CD8-positive, alpha-beta memory T cell (primary cell): ENCODE measurements at places on chromosomes 5 and 9.

GRCh38 chr9:7979611-7980010, 180.0 kb upstream of the DMAC1 start:
- no peak overlapping the region for H3K4me3 ChIP-seq
- no peaks in the 10 kb centered on the region for H3K36me3 ChIP-seq
- no peak for DNase-seq

- no peak for DNase-seq
- no peaks in the 10 kb centered on the region for H3K36me3 ChIP-seq
- H3K4me1 ChIP-seq, result no peaks in the 10 kb centered on the region
- H3K27me3 ChIP-seq, result no peaks in the 10 kb centered on the region
- no peak overlapping the region for H3K27ac ChIP-seq
- no peak overlapping the region for H3K4me3 ChIP-seq
Measured at GRCh38 chr5:165130656-165131055, 1625.2 kb downstream of the MAT2B start.

DNA sequence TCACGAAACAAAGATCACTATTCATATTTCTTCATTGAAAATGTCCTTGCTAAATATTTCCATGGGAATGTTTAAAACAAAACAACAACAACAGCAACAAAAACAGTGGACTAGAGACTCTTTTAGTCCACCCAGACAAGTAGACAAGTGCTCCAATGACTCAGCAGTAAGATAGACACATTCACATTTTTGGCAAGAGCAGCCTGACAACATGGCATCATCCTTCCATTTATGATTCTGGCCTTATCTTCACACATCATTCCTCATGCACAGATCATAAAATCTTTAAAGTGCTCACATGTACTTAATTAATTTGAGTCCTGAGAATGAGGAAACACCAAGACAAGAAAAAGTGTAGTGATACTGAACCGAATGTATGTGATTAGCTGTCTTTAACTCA, 132.6 kb upstream of the PDE4D start:
- no peak overlapping the region for H3K27ac ChIP-seq
- H3K27me3 ChIP-seq, result no peaks in the 10 kb centered on the region
- H3K36me3 ChIP-seq, result no peaks in the 10 kb centered on the region
- no peak for DNase-seq

- no peaks in the 10 kb centered on the region for H3K27me3 ChIP-seq
- H3K36me3 ChIP-seq, result no peaks in the 10 kb centered on the region
- no peak overlapping the region for H3K4me3 ChIP-seq
- H3K27ac ChIP-seq, result no peak overlapping the region
- DNase-seq, result no peak
- H3K4me1 ChIP-seq, result no peaks in the 10 kb centered on the region
Measured at GRCh38 chr5:114191441-114191840, 170.4 kb upstream of the KCNN2 start.

- peak within 1 kb of the TSS; percentile 9 for H3K4me3 ChIP-seq
- H3K36me3 ChIP-seq, result peaks cover 4% of the 10 kb centered on the region
Measured at GRCh38 chr5:151020304-151021110, at the start of gene GPX3. GPX3 (plus strand) TSS chr5:151020591; CDS start chr5:151020655, 64 bp downstream.

GRCh38 chr5:6398570-6399230, 20.4 kb upstream of the MED10 start:
- no peak for DNase-seq
- H3K4me3 ChIP-seq, result no peak overlapping the region
- H3K36me3 ChIP-seq, result no peaks in the 10 kb centered on the region
- no peak overlapping the region for H3K27ac ChIP-seq

GRCh38 chr5:147559749-147560148, 49.9 kb upstream of the DPYSL3 start:
- H3K27me3 ChIP-seq, result no peaks in the 10 kb centered on the region
- H3K4me3 ChIP-seq, result no peak overlapping the region

GRCh38 chr5:106862450-106863193, 808.1 kb downstream of the EFNA5 start:
- DNase-seq, result no peak
- H3K4me3 ChIP-seq, result no peak overlapping the region
- H3K27me3 ChIP-seq, result no peaks in the 10 kb centered on the region
- H3K27ac ChIP-seq, result no peak overlapping the region

- H3K4me3 ChIP-seq, result no peak overlapping the region
- DNase-seq, result no peak
- no peaks in the 10 kb centered on the region for H3K27me3 ChIP-seq
- H3K36me3 ChIP-seq, result no peaks in the 10 kb centered on the region
- no peaks in the 10 kb centered on the region for H3K4me1 ChIP-seq
Measured at GRCh38 chr9:105978826-105979225, 284.5 kb downstream of the TMEM38B start.

GRCh38 chr5:173736923-173737412, 120.5 kb upstream of the BOD1 start:
- H3K36me3 ChIP-seq, result no peaks in the 10 kb centered on the region
- H3K27ac ChIP-seq, result no peak overlapping the region
- no peak overlapping the region for H3K4me3 ChIP-seq
- no peak for DNase-seq

DNA sequence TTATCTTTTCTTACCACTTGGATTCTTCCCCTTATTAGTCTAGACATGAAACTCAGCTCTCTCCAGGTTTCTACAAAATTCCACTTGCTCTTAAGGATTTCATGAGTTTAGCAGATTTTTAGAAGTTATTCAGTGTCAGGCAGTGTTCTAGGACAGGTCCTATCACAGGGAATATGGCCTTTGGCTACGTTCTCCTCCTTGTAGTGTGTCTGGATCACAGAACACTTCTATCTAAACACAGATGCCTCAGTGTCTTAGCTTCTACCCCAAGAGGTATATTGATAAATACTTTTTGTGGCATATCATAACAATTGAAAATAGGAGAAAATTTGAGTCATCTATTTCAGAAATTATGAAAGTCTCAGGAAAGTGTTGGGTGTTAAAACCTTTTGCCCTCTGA, 15.6 kb downstream of the RAB3C start:
- H3K27me3 ChIP-seq, result no peaks in the 10 kb centered on the region
- H3K4me3 ChIP-seq, result no peak overlapping the region
- no peaks in the 10 kb centered on the region for H3K4me1 ChIP-seq
- DNase-seq, result no peak
- H3K36me3 ChIP-seq, result no peaks in the 10 kb centered on the region

DNA sequence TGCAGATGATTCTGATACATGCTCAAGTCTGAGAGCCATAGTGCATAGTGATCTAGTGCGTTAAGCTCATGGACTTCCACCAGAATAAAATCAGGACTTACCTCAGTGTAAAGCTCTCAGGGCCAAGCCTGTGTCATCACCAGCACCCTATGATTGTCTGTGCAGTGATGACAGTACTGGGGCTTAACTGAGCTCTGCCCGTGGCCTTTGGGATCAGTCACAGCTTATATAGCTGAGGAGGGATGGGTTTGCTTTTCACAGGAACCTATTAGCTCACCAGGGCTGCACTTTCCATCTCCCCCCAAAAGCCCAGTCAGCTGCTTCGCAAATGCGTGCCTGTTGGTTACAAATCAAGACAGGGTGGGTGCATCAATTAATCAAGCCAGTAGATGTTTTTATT, 246.9 kb downstream of the NR3C1 start:
- no peaks in the 10 kb centered on the region for H3K36me3 ChIP-seq
- H3K27ac ChIP-seq, result no peak overlapping the region
- no peaks in the 10 kb centered on the region for H3K4me1 ChIP-seq
- no peaks in the 10 kb centered on the region for H3K27me3 ChIP-seq

DNA sequence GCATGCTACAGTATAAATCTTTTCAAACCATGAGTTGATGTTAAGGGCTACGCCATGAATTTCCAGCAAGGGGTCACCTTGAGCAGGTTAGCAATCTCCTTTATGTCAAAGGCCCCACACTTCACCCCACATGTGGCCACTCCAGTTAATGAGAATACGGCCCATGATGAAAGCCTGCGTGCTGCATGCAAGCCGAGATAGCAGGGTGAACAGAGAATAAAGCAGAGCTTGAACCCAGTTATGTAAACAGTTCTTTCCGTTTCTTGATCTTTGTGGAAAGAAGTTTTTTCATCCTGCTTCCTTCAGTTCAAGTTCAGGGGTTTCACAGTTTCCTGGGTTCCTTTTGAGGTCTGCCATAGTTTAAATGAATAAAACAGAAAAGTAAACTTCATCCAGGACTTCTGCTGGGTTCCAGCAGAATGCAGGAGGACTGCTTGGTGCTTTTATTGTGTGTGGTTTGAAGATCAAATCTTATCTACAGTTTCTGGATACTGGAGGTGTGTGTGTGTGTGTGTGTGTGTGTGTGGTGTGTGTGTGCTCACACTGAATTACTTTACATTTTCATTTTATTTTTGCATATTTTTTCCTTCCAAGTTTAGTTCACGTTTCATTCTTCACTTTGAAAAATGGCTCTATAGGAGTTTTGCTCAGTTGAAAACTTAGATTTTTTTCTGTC, 87.1 kb downstream of the HMHB1 start:
- H3K4me3 ChIP-seq, result peak overlapping the region; percentile 17
- H3K4me1 ChIP-seq, result peaks cover 4% of the 10 kb centered on the region
- no peak overlapping the region for H3K27ac ChIP-seq
- no peak for DNase-seq
- H3K27me3 ChIP-seq, result no peaks in the 10 kb centered on the region

- no peak overlapping the region for H3K4me3 ChIP-seq
- no peak overlapping the region for H3K27ac ChIP-seq
- H3K4me1 ChIP-seq, result no peaks in the 10 kb centered on the region
- H3K27me3 ChIP-seq, result no peaks in the 10 kb centered on the region
- no peak for DNase-seq
- H3K36me3 ChIP-seq, result no peaks in the 10 kb centered on the region
Measured at GRCh38 chr5:118678746-118679145, 309.6 kb downstream of the DTWD2 start.

DNA sequence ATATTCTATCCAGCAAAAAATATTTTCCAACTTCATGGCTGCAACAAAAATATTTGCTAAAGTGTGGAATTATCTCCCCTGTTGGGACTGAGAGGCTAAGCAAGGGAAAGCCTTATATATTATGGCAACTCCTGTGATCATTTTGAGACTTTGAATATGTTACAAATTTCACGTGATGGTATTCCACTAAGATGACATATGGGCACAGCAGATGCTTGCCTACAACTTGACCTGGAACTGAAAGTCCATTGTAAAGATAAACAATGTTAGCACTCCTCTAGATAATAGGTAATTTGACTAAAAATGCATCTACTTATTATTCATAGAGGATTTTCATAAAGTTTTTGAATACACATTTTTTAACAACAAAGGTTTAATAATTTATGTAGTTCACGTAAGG, 1141.5 kb upstream of the CDH6 start:
- H3K4me3 ChIP-seq, result no peak overlapping the region
- DNase-seq, result no peak
- no peak overlapping the region for H3K27ac ChIP-seq
- no peaks in the 10 kb centered on the region for H3K36me3 ChIP-seq
- H3K4me1 ChIP-seq, result no peaks in the 10 kb centered on the region
- H3K27me3 ChIP-seq, result no peaks in the 10 kb centered on the region

GRCh38 chr9:87535817-87536539, 38.3 kb downstream of the DAPK1 start:
- no peak for DNase-seq
- H3K4me1 ChIP-seq, result no peaks in the 10 kb centered on the region
- no peak overlapping the region for H3K4me3 ChIP-seq

DNA sequence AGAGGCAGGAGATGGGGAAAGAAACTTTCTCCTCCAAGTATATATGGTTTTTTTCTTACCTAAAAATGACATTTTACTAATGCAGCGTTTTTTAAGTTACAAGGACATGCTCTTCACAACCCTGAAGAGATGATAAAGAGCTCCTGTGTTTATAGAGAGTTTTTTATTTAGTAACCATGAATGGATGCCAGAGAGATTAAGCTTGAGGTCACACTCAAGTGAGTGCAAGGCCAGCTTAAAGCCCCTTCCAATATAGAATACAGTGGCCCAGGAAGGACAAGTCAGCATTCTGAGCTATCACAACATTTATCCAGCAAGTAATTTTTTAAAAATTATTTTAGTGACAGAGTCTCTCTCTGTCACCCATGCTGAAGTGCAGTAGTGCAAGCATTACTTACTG, 6.7 kb upstream of the HAVCR2 start:
- no peak overlapping the region for H3K4me3 ChIP-seq
- H3K4me1 ChIP-seq, result no peaks in the 10 kb centered on the region
- no peaks in the 10 kb centered on the region for H3K36me3 ChIP-seq
- no peak for DNase-seq
- no peak overlapping the region for H3K27ac ChIP-seq

- no peaks in the 10 kb centered on the region for H3K4me1 ChIP-seq
- H3K27me3 ChIP-seq, result no peaks in the 10 kb centered on the region
- H3K36me3 ChIP-seq, result no peaks in the 10 kb centered on the region
- no peak overlapping the region for H3K4me3 ChIP-seq
- DNase-seq, result no peak
Measured at GRCh38 chr5:91499943-91500531, 116.9 kb upstream of the ARRDC3 start.

DNA sequence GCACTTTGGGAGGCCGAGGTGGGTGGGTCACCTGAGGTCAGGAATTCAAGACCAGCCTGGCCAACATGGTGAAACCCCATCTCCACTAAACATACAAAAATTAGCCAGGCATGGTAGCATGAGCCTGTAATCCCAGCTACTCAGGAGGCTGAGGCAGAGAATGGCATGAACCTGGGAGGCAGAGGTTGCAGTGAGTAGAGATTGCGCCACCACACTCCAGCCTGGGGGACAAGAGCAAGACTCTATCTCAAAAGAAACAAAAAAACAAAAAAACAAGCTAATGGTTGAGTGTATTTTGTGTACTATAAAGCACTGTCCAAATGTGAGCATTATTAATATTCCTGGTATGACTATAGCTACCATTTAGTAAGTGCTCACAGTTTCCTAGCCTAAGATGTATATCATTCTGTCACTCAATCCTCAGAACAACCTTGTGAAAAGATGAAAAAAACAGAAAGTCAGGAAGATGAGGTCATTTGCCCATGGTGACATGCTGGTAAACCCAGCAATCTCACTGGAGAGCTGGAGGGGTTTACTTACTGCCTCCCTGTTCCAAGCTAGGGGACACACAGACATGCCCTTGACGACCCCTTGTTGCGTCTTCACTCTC, 27.7 kb downstream of the ARHGEF37 start:
- H3K27me3 ChIP-seq, result no peaks in the 10 kb centered on the region
- no peak overlapping the region for H3K27ac ChIP-seq
- no peak overlapping the region for H3K4me3 ChIP-seq
- no peaks in the 10 kb centered on the region for H3K36me3 ChIP-seq
- H3K4me1 ChIP-seq, result no peaks in the 10 kb centered on the region

DNA sequence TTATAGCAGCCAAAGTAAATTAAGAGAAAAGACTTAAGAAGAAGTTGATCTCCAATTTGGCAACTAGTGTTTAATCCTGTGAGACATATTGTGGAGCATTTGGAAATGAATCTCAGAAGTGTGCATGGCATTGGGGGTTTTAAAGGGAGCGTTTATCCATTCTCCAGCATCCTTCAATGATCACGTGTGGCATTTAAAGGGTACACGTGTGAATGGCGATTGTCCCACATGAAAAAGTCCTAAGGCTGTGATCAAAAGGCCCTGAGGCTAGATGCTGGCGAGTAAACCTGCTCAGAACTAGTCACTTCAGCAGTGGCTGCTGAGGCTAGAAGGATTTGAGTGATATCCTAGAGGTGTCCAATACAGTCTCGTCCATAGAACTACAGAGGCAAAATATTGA, 315.6 kb upstream of the CDH9 start:
- no peaks in the 10 kb centered on the region for H3K4me1 ChIP-seq
- H3K27ac ChIP-seq, result no peak overlapping the region
- DNase-seq, result no peak
- no peaks in the 10 kb centered on the region for H3K27me3 ChIP-seq
- no peaks in the 10 kb centered on the region for H3K36me3 ChIP-seq
- H3K4me3 ChIP-seq, result no peak overlapping the region
